ENCODE measurements at places on chromosomes 12 and 14. TPM values are rescaled to one million over a fixed set of nuclear protein-coding genes. Genes with fewer than 3 reads are reported as not detected.
A peak's percentile ranks its signal among the peaks of the same experiment; 100 is the strongest.

GRCh38 chr14:57865403-57866198 is at the start of gene SLC35F4:
Gene SLC35F4 (minus strand): TSS chr14:57866092.
- DNase-seq: no peak

- DNase-seq: no peak
These were observed 133.4 kb downstream of the AACS start for GRCh38 chr12:125198652-125199051.

Gene PTPRO
- under 0.01 TPM for total RNA-seq

Gene LRRIQ1
- total RNA-seq: under 0.01 TPM

Gene ARHGAP9
- total RNA-seq: not detected

Gene INSM2
- total RNA-seq: not detected

- no peak for DNase-seq
These were observed 180.3 kb downstream of the IPO8 start for GRCh38 chr12:30515351-30515750.

DNA sequence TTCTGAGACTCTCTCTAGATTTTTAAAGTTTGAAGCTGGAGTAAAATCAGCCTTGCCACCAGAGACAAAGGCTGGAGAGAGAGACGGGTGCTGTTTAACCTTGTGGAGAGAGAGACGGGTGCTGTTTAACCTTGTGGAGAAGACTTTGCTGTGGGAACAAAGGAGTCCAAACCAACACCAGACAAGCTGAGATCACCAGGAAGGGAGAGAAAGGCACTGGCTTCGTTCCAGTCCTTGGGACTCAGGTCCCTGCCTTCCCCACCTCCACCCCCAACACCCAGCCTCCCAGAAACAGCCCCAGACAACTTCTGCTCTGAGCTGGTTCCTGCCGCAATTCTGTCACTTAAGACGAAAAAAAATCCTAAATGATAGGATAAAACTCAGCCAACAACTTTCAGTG is 1389.3 kb downstream of the AACS start:
- DNase-seq: no peak

GRCh38 chr12:123971770-123972456 is 718 bp downstream of the CCDC92 start:
- peak; percentile 68 for DNase-seq

Gene KERA
- not detected for total RNA-seq

Gene NPFF
- not detected for total RNA-seq

- DNase-seq: no peak
These were observed 89.1 kb downstream of the BEGAIN start for GRCh38 chr14:100498068-100498467.

DNA sequence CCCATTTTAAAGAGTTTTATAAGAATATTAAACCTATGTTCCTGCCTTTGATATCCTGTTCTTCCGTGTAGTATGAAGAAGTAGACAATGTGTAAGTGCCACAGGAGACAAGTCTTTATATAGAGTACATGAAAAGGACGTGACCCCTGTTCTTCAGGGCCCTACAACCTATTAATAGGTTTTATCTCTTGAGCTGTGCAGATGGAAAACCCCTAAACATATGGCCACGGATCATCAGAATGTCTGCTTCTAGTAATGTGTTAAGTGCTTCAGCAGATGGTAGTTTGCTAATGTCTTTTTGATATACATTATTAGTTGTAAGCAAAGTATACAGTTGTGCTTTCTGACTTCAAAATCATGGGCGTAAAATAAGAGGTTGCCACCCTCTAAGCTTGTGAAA is 228.5 kb downstream of the PTPRO start:
- DNase-seq: no peak

DNA sequence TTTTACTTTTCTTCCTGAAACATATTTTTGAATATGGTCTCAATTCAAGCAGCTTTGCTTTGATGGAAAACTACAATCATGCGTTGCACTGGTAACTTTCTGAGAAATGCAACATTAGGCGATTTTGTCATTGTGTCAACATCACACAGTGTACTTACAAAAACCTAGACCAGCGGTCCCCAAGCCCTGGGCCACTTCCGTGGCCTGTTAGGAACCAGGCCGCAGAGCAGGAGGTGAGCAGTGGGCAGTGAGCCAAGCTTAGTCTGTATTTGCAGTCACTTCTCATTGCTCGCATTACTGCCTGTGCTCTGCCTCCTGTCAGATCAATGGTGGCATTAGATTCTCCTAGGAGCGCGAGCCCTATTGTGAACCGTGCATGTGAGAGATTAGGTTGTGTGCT is 163.7 kb upstream of the NOVA1 start:
- DNase-seq: no peak

- DNase-seq: no peak
These were observed 21.3 kb downstream of the RERG start for GRCh38 chr12:15199930-15200329.

DNA sequence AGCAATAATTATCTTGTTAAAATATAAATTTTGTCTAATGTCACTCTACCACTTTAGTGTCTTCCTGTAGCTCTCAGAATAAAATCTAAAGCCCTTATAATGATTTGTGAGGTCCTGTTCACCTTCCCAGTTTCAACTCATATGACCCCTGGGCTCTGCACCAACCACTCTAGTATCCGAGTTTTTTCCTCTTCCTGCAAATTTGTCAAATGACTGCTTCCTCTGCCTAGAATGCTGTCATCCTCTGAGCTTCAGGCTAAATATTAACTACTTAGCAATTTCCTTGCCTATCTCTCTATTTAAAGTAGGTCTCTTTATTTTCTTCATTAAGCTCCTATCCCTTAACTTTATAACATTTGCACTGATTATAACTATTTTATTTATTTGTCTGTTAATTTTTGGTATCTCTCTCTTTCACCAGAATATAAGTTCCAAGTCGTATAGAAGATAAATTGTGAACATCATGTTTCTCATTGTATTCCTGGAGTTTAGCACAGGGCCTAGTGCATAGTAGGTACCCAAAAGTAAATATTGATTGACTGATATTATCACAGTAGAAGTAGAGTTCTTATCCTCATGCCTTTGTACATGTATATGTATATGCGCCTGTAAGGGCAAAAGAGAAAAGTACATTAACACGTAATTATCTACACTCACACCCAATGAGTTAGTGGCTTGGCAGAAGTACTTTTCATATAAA is 196.0 kb downstream of the BCAT1 start:
- DNase-seq: no peak

Gene OTOGL
- under 0.01 TPM for total RNA-seq

- no peak for DNase-seq
These were observed at the start of gene HVCN1 for GRCh38 chr12:110688446-110689280. Gene HVCN1 (minus strand): TSS chr12:110689115. CDS start chr12:110683245, 5,870 bp downstream.

DNA sequence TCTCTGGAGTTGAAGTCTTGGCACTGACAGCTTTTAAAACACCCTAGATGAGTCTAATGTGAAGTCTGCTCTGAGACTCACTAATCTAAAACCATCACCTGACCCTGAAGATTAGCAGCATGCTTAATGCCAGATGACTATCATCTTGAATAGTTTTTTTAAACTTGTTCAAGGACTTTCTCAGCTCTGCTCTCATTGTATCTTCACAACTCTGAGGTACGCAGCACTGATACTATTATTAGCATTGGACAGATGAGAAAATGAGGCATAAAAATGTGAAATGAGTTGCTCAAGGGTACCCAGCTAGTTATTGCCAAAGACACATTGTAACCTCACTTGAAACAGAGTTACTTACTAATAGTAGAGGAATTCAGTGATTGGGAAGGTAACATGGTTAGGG is 4.8 kb downstream of the SLC38A1 start:
- DNase-seq: peak; percentile 52

Gene RPGRIP1
- not detected for total RNA-seq

Gene LHX5
- 0.26 TPM for total RNA-seq

GRCh38 chr14:24368562-24369252 is 723 bp downstream of the NFATC4 start:
- DNase-seq: no peak

Gene CMKLR1
- not detected for total RNA-seq

- DNase-seq: no peak
These were observed 14.2 kb upstream of the MYO1A start for GRCh38 chr12:57063991-57064685.

GRCh38 chr12:109302770-109303169 is 6.3 kb downstream of the FOXN4 start:
- DNase-seq: no peak

Gene CD4
- total RNA-seq: not detected

- DNase-seq: peak; percentile 83
These were observed 34.5 kb upstream of the LGALS3 start for GRCh38 chr14:55094292-55095157.

- no peak for DNase-seq
These were observed 160.9 kb downstream of the EPS8 start for GRCh38 chr12:15627995-15628945.

Gene SSTR1
- total RNA-seq: not detected

GRCh38 chr12:79082595-79082994 is 218.0 kb downstream of the SYT1 start:
- DNase-seq: no peak

DNA sequence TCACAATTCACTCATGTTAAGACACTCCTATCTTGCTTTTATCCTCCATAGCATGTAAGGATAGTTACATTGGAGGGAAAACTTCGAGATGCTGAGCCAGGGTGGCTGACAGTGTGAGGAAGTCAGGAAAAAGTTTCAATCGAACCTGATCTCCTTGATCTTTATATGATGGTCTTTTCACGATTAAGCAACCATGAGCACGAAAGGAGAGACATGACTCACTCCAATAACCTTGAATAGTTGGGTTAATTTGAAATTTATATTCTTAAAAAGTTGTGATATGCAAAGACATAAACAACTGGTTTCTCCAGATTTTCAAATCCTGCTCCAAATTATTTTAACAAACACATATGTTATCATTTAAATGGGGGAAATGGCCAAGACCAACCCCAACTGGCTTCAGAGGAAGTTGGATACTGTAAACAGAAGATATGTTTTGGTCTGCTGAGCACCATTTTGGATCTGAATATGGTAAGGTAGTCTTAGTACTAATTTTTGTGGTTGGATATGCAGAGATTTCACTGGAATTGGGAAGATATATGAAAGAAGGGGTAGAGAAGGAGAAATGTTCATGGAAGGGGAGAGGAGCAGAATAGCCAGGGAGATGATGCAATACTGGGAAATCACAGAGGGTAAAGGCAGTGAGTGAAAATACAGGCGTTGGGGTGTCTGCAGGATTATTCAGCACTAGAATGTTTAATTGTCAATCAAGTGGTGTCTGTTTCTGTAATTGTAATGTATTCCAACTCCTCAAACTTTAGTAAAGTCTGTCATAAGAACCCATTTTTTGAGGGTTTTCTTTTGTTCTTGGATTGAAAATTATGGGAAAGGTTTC is 185.2 kb upstream of the SLC38A2 start:
- peak; percentile 71 for DNase-seq

DNA sequence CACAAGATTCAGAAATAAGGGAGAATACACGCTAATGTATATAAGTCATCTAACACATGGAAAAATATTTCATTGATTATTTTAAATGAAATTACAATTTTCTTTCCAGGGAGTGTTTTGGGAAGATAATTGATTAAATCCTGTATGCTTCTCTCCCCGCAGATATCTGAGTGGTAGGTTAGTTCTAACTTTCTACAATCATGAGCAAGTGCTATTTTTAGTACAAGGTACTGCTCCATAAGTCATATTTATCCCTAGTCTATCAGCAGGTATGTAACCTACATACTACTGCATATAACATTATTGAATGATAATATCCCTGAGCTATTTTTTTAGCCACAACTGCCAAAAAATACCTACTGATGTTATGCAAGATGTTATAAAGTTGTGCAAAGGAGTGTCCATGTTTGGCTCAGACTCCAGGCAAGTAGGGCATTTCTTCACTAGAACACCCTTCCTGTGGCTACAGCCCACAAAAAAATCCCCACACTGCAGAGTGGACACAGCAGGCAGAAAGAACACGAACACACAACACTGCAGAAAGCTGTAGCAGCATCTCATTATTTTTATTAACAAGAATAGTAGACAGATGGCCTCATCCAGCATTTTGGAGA is 87.0 kb downstream of the SEC23A start:
- no peak for DNase-seq

Gene TMEM132C
- total RNA-seq: not detected

Gene LRRK2
- 0.90 TPM for total RNA-seq

Gene MYL2
- not detected for total RNA-seq

DNA sequence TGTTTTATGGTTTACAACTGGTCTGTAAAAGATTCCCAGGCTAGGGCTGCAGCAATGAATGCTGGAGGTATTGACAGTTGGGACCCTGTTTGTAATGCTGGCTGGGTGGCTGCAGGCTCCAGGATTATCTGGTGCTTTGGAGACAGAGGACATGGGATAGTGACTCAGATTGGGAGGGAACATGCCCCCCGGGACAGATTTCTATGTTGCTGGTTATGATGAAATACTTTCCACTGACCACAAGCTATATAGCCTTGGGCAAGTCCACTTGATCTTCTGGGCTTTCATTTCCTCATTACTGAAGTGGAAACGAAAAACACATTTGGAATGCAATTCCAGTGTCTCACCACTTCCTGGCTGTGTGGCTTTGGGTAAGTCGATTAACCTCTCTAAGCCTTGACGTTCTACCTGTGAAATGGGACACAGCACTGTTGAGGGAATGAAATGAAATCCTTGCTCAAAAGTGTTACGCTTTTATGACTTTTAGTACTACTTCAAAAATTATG is 6.3 kb upstream of the TPCN1 start:
- peak; percentile 85 for DNase-seq

Gene AEBP2
- total RNA-seq: 12.6 TPM

DNA sequence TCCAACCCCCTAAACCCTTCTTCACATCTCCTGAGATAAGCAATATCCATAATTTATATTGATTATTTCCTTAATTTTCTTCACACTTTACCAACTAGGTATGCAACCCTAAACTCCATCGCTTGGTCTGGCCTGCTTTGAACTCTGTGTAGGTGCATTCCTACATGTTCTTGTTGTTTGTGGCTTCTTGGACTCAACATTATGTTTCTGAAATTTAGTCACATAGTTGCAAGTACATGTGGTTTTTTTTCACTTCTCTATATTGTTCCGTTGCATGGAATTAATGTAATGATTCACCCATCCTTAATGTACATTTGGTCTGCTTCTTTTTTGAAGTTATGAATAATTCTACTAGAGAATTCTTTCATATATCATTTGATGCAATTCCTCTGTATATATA is 1.6 kb upstream of the TAS2R30 start:
- DNase-seq: no peak

DNA sequence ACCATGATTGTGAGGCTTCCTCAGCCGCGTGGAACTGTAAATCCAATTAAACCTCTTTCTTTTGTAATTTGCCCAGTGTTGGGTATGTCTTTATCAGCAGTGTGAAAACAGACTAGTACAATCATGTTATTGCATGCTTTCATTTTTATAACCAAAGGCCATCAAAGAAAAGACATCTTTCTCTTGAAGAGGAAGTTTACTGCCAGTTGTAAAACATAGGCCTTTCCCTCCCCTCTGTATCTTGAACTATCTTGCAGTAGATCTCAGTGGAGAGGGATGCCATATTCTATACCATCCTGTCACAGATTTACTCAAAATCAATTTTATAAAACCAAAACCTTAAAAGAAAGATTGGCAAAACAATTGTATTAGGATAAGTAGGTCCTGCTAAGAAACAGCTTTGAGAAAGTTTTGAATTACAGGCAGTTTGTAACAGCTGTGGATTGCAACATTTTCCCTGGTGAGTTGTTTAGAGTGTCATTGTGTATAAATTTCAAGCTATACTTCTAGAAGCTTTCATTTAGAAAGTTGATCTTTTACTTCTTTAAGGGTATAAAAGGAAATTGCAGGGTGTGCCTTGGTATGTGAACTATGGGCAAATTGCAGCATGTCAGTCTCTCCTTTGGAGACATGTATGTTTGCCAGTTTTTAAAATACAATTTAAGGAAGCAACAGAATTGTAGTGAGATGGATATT is 128.0 kb downstream of the ATP23 start:
- peak; percentile 80 for DNase-seq

- no peak for DNase-seq
These were observed 506.0 kb upstream of the TMEM132C start for GRCh38 chr12:127760996-127761395.

GRCh38 chr12:617304-617915 is 45.8 kb downstream of the NINJ2 start:
- no peak for DNase-seq

Gene DHRS4
- total RNA-seq: 24.7 TPM
